ENCODE measurements at places on chromosomes 13 and 19.

GRCh38 chr19:6723108-6723618 is 2.7 kb upstream of the C3 start:
- no peak for DNase-seq

GRCh38 chr13:60152114-60152513 is 11.6 kb downstream of the DIAPH3 start:
- DNase-seq = no peak

DNA sequence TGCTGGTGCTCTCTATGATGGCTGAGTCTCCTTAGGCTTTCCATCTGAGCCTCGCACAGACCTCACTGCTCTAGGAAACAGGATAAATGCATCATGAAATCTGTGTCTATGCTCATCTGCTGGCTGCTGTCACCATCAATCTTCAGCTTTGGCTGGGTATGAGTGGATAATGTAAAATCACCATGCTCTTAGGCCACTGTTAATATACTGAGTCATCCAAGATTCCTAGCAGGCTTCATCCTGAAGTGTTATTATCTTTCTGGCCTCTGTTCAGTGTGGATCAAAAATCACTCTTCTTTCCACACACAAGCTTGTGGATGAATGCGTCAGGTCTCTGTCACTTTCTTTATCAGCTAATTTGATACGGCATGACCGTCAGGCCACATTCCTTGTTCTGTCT is 317.4 kb downstream of the NALCN start:
- DNase-seq = no peak

DNA sequence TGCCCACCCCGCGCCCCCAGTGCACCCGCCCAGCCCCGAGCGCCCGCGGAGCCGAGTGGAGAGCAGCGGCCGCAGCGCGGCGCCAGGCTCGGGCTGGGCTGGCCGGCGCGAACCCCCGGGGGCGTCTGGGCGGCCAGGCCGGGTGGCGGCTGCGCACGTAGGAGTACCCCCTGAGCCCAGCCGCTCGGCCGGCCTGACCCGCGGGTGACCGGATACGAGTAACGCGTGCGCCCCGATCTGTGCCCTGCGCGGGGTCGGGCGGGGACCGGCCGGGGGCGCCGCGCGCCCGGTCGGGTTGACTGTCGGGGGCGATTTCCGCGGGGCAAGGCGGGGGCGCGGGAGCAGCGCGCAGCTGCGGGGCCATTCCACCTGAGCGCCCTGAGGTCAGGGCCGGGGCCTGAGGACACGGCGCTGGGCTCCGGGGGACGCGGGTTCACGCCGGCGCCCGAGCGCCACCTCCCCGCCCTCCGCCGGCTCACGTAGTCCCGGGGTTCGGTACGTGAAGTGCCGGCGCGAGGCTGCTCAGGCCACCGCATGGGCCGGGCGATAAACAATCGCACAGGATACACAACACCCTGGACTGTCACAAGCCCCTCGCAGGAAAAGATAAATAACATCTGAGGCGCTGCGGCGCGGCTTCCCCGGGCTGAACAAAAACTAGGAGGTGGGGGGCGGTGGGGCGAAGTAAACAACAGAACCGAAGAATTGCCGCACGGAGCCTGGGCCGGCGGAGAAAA is 37.6 kb upstream of the FLT1 start:
- DNase-seq = no peak

GRCh38 chr13:43397111-43397510 is 373.7 kb downstream of the DNAJC15 start:
- DNase-seq = no peak

GRCh38 chr13:102980331-102980982 is 85.8 kb downstream of the SLC10A2 start:
- no peak for DNase-seq

DNA sequence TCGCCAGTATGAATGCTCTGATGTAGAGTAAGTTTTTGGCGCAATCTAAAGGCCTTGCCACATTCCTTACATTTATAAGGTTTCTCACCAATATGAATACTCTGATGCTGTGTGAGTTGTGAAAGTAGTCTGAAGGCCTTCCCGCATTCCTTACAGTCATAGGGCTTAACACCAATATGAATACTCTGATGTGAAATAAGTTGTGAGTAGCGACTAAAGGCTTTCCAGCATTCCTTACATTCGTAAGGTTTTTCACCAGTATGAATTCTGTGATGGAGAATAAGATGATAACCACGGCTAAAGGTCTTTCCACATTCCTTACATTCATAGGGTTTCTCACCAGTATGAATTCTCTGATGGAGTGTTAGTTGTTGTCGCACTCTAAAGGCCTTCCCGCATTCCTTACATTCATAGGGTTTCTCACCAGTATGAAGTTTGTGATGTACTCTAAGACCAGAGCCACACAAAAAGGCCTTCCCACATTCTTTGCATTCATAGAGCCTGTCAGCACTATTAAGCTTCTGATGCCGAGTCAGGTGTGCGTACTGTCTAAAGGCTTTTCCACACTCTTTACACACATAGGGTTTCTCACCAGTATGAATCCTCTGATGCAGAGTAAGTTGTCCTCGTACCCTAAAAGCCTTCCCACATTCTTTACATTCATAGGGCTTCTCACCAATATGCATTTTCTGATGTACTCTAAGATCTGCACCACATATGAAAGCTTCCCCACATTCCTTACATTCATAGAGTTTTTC is 14.1 kb upstream of the ZFP14 start:
- no peak for DNase-seq

GRCh38 chr19:7643031-7643415 is 6.1 kb downstream of the STXBP2 start:
- DNase-seq = no peak

DNA sequence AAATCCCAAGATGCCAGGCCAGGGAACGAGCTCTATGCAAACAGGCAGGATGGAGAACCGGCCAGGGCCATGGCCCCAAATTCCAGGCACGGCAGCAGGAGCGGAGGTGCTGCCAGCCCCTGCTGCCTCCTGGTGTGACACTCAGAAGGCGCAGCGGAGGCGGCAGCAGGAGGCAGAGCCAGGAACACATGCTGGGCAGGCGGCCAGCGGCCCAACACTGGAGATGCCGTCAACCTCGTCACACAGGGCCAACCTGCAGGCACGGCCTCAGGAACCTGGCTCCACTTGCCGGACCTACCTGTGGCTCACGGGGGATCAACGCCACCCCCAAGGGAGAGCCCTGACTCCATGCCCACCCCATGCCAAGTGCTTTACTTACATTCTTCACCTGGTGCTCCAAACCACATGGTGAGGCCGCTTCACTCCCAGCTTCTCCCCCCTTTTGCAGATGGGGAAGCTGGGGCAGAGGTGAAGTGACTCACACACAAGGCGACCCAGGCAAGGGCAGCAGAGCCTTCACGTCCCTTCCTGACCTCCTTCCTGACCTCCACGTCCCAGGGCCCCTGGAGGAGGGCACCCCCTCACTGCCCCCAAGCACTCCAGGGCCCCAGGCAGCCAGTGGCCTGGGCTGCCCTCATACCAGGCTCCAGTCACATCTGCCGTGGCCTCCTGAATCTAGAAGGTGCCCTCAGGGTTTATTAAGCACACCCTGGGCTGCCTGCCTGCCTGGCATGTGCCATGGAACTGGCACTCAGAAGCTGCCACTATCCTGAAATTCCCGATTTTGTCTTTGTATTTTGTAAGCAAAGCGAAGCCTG is 43.5 kb downstream of the GGACT start:
- no peak for DNase-seq

- DNase-seq = no peak
Measured at GRCh38 chr13:51955281-51955771, 55.9 kb downstream of the ATP7B start.

- DNase-seq = no peak
Measured at GRCh38 chr19:50750010-50750409, 20.3 kb upstream of the GPR32 start.

DNA sequence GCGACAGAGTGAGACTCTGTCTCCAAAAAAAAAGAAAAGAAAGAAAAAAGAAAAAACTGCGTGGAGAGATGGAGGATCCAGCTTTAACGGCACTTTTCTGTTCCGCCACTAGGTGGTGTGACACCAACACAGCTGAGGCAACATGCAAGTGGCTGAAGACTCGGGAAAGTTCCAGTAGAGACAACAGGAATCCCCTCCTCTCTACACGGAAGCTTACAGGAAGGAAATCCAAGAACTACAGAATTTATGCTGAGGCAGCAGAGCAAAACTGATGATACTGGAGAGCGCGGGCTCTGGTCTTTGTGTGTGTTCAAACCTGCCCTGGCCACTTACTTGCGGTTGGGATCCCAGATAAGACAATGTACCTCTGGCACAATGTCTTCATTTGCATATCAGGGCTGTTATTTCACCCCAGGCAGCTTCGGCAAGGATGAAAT is 9.9 kb downstream of the RANBP3 start:
- peak; percentile 85 for DNase-seq

DNA sequence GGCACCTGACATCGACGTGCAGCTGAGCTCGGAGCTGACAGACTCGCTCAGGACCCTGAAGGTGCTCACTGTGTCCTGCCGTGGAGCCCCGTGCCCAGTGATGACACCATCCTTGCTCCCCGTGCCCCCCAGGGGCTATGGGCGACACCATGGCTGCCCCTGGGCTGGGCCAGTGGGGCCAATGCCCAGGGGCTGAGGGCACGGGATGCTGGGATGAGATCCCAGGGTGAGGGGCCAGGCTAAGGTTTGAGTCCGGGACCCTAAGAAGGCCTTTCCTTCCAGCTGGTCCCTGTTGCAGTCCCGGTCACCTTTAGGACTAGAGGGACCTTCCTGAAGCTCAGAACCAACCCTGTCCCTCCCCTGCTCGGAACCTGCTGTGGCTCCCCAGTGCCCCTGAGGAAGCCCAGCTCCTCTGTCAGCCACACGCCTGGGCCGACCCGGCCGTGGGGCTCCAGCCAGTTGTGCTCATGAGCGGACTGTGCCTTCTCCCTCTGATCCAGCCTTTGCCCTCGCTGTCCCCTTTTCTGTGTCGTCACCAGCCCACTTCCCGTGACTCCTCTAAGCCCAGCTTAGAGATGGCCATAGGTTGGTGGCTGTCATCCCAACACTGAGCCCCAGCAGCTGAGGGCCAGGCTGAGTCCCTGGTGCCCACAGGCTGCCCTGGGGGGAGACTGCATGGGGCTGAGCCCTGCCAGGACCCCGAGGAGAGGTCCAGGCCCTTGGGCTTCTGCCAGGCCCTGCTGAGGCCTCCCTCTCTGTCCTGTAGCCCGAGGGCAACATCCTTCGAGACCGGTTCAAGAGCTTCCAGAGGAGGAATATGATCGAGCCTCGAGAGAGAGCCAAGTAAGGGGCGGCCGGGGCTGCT is 10.6 kb downstream of the NOP53 start:
- no peak for DNase-seq

DNA sequence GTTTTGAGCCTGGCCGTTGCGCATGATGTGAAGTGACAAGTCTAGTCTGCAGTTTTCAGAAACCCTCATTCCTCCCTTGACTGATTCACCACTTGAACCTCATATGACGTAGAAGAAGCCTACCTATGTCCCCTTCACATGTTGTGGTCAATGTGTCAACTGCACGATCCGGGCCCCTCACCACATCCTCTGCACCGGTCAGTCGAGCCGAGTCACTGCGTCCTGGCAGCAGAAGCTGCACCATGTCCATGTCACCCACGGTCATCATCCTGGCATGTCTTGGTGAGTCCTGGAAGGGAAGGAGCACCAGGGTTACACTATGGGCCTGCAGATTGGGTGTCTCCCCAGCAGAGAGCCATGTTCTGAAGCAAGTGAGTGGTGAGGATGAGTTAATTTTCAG is at the start of gene KIR2DL4:
Gene KIR2DL4 (plus strand): TSS at position 201 of the 400 bp plus-strand sequence. CDS start 42 bp downstream, at position 243.
- DNase-seq = no peak

- DNase-seq = peak; percentile 34
Measured at GRCh38 chr19:49425922-49426592, 869 bp downstream of the GFY start.

GRCh38 chr13:77544758-77545338 is 9.3 kb downstream of the SCEL start:
- no peak for DNase-seq

DNA sequence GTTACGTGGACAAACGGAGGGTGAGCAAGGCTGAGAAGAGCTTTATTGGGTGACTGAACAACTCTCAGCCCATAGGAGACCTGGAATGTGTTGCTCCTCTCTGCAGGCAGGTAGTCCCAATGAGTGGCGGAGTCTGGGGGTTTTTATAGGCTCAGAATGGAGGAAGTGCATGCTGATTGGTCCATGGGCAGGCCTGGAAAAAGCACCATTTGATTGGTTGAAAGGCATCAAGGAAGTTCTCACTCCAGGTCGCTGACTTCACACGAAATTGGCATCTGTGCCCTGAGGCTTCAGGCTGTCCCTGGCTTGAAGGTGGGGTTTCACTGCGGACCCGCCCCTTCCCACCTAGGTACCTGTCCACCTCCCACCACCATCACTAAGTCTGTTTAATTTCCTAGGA is 65.4 kb downstream of the SPATA13 start:
- no peak for DNase-seq

- DNase-seq = no peak
Measured at GRCh38 chr13:85512421-85512820, 286.8 kb downstream of the SLITRK6 start.

- no peak for DNase-seq
Measured at GRCh38 chr19:23071147-23071511, 45.7 kb upstream of the ZNF730 start.

DNA sequence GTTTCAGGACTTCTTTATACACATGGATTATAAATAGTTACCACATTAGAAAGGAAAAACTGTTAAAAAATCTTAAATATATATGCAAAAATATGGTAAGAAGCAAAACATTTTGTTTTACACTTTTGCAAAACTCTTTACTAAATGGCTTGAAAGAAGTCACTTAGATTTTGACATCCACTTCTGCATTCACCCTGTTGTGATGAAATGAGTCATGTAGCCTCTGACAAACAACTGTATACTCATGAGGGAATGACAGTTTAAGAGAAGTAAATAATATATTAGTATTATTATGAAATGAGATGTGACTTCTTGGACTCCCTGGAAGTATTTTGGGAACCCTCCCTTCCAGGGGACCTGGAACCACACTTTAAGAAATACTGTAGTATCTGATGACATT is 275.6 kb downstream of the DACH1 start:
- no peak for DNase-seq

DNA sequence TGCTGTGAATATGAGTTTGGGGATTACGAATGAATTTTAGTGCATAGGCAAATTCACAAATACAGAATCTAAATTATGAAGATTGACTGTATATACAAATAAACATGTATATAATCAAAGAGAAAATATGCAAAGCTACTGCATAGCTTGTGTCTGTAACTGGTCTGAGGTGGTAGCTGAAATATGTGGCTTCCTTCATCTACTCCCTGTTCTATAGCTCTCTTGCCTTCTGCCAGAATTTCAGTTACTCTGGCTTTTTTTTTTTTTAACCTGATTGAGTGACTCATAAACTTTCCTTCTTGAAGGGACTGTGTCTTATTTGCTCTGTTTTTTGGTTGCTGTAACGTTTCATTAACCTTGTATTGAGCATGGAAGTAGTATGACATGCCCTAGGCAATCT is 26.6 kb downstream of the DNAJC3 start:
- DNase-seq = no peak
